ENCODE measurements at places on chromosomes 3 and 15. TPM values are rescaled to one million over a fixed set of nuclear protein-coding genes. Genes with fewer than 3 reads are reported as not detected.

GRCh38 chr3:59802045-59802444 lies 752.2 kb upstream of the CFAP20DC start:
- DNase-seq = no peak

- no peak for DNase-seq
These were observed 279.3 kb upstream of the C2CD4B start for GRCh38 chr15:62444104-62445022.

DNA sequence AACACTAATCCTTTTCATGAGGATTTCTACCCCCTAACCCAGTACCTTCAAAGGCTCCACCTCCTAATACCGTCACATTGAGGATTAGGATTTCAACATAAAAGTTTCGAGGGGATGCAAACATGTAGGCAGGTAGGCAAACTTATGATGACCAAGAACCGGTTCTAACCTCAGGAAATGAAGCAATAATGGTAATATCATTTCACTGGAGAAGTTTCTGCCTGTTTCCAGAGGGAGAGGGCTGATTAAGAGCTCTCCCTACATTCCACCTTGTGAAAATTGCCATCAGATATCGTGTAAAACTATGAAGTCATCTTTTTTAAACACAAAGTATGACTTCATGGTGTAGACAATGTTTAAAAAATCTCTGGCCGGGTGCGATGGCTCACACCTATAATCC lies 31.6 kb downstream of the NKIRAS1 start:
- DNase-seq = no peak

DNA sequence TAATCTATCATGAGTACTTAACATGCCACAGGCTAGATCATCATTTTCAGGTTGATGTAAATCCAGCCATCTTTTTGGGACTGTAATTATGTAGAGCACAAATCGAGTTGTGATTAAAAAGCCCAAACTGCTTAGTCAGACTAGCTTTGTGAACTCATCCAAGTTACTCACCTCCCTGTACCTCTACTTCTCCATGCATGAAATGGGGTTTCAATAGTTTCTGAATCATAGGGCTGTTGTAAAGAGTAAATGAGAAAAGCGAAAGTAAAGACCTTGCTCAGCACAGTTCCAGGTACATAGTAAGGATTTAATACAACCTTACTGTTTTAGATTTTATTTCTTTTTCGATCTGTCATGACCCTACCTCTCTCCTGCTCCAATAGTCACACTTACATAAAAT lies 85.6 kb upstream of the GAP43 start:
- DNase-seq = no peak

- no peak for DNase-seq
These were observed 36.5 kb downstream of the U2SURP start for GRCh38 chr3:143037867-143038266.

- DNase-seq = no peak
These were observed 195.0 kb downstream of the SPATA16 start for GRCh38 chr3:172946061-172946460.

DNA sequence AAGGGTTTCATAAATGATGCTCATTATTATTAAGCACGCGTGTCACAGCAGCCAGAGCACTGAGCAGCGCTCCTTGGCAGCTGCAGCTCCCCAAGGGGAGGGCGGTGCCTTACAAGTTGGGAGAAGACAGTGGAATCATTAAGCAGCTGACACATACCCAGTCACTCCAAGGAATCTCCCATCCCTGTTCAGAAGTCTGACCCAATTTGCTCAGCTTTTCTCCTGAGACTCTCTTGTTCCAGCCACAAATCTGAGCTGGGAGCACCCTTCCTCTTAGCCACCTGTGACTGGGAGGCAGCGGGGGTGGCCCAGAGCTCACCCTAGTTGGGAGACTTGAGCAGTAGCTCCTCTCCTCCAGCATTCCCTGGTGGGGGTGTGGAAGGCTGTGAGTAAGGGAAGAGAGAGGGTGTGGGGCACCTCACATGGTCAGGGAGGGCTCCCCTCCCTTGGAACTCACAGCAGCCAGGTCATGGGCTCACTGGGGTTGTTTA lies 64.3 kb downstream of the DUT start:
- no peak for DNase-seq

- no peak for DNase-seq
These were observed 37.9 kb downstream of the CPA3 start for GRCh38 chr3:148903022-148903442.

CYP8B1 gene
- not detected for total RNA-seq

SYNPR gene
- 6.1 TPM for total RNA-seq

GRCh38 chr15:74840851-74841775 lies 1.8 kb downstream of the ULK3 start:
- no peak for DNase-seq

CKMT1B gene
- total RNA-seq = 18.8 TPM

DNA sequence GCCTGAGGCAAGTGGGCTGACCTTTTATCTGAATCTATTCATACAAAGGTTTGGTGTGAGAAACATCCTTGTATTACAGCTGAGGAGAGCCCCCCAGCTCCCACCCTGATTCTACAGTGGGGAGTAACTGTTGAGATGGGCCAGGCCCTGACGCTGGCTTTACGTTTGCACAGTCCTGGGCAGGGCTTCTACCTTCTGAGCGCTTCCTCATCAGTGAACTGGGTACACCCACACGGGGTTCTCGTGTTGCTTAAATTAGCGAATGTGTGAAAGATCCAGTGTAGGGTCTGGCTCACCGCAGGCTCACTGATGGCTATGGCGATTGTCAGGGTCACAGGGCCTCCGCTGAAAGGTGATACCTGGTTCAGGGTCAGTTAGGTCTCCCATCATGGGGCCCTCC lies 7.3 kb upstream of the GHRL start:
- DNase-seq = no peak

DNA sequence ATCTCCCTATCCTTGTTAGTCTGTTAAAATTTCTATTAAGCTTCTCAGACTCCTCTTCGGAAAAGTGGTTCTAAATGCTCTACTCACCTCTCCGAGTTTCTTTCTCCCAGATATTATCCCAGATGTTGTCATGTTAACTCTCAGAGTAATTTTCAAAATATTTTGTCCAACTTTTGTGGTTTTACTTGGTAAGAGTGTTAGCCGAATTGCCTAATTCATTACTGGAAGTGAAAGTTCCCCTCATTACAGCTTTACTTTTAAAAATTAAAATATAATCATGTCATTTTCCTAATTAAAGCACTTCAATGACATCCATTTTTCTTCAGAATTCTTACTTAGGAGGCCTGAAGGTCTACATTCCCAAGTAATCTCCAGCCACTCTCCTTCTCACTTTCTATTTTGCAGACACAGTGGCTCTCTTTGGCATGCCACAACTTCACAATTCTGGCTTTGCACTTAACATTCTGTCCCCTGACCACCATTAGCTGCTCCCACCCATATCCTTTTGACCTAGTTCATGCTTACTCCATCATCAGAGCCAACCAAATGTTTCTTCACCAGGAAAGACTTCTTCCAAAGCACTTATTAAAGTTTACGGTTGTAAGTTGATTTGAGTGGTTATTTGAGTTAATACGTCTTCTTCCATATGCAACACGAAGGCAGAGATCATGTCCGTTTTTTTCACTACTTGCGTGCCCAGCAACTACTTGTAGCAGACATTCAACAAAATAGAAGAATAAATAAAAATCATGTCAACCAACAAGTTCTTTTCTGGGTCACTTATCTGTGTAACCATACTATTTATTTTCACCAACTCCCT lies 10.2 kb upstream of the TIPARP start:
- DNase-seq = no peak

DNA sequence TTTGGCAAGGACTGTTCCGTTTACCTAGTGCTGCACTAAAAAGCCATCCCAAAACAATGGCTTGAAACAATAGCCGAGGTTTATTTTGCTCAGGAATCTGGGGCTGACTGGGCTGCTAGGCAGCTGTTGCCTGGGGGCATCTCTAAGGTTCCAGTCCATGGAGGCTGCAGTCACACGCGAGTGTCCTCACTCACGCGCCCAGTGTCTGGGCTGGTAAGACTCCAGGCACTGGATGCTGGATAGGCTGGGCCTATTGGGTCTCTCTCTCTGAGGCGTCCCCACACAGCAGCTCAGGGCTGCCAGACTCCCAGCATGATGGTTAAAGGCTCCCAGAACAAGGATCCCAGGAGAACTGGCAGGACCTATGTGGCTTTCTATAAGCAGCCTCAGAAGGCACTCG lies 34.2 kb downstream of the ALS2CL start:
- DNase-seq = no peak

CLDN18 gene
- not detected for total RNA-seq

SH2D7 gene
- not detected for total RNA-seq

DNA sequence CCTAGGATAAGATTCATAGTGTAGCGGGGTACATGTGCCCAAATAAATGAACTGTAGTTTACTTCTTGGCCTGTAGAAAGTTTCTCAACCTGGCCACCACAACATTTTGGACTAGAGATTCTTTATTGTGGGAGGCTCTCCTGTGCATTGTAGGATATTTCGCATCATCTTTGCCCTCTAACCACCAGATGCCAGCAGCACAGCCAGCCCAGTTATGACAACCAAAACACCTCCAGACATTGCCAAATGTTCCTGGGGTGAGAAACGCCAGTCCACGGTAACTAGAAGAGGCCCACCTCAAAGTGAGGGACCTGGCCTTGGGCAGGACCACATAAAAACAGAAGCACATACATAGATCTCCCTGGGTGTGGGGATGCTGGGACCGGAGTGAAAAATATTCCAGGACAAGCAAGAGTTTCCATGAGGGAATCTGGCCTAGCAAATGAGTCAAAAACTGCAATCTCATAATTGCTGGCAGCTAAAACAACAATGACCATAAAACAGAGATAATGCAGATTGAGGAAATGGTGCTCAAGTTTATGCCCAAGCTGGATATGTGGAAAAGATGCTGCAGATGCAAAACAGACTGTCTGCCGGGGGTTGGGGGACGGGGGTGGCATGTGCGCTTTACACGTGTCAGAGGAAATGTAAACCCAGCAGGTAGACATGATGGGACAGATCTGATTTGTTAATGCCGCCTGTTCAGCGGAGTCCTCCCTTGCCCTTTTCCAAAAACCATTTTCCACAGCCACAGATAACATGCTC lies 39.7 kb downstream of the ARHGEF3 start:
- no peak for DNase-seq

GRCh38 chr3:98918586-98918985 lies 17.1 kb upstream of the DCBLD2 start:
- no peak for DNase-seq

- DNase-seq = no peak
These were observed 18.9 kb upstream of the ALCAM start for GRCh38 chr3:105347625-105348302.

- DNase-seq = no peak
These were observed 54.6 kb upstream of the PCSK6 start for GRCh38 chr15:101543926-101544612.

GRCh38 chr15:68400066-68400456 lies 31.9 kb downstream of the ITGA11 start:
- no peak for DNase-seq

- no peak for DNase-seq
These were observed 11.1 kb downstream of the ISLR start for GRCh38 chr15:74184582-74185091.

- DNase-seq = no peak
These were observed 20.6 kb downstream of the SMAD3 start for GRCh38 chr15:67085818-67086636.

LCTL gene
- total RNA-seq = not detected

GRCh38 chr3:157786211-157786610 lies 283.0 kb upstream of the VEPH1 start:
- no peak for DNase-seq

GRCh38 chr3:127073941-127074820 lies 91.3 kb downstream of the PLXNA1 start:
- no peak for DNase-seq

SPINK8 gene
- total RNA-seq = not detected

PRTG gene
- total RNA-seq = 19.4 TPM

DNA sequence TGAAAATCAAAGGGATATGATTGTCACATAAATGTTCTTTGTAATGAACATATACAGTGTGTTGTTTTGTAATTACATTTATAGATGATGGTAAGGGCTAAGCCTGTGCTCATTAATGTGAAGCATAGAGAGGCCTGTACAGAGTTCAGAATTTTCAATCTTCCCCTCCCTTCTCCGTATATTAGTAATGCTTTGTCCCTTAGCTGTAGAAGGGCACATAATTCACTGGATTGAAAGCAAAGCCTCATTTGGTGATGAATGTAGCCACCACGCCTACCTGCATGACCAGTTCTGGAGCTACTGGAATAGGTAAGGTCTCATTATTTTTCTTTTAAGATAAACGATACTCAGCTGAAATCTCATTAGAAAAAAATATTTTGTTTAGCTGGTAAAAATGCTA lies 130.2 kb downstream of the CDIN1 start:
- DNase-seq = no peak

IQCB1 gene
- 8.5 TPM for total RNA-seq

Measured in glutamatergic neuron (in vitro differentiated cells).